Activated naive CD8-positive, alpha-beta T cell treated with anti-CD3 and anti-CD28 coated beads, Interleukin-2, amount 10 ng/mL, durations not matched to agents 7 days and 5 days (primary cell): ENCODE measurements at places on chromosomes 5 and 9. TPM values are rescaled to one million over a fixed set of nuclear protein-coding genes. Genes with fewer than 3 reads are reported as not detected.

GRCh38 chr9:77854258-77854915 is 177.2 kb downstream of the GNAQ start:
- H3K4me3 ChIP-seq = no peak overlapping the region
- peaks cover 7% of the 10 kb centered on the region for H3K4me1 ChIP-seq
- H3K27me3 ChIP-seq = no peaks in the 10 kb centered on the region
- H3K36me3 ChIP-seq = peaks cover 9% of the 10 kb centered on the region
- DNase-seq = no peak
- H3K27ac ChIP-seq = no peak overlapping the region

DNA sequence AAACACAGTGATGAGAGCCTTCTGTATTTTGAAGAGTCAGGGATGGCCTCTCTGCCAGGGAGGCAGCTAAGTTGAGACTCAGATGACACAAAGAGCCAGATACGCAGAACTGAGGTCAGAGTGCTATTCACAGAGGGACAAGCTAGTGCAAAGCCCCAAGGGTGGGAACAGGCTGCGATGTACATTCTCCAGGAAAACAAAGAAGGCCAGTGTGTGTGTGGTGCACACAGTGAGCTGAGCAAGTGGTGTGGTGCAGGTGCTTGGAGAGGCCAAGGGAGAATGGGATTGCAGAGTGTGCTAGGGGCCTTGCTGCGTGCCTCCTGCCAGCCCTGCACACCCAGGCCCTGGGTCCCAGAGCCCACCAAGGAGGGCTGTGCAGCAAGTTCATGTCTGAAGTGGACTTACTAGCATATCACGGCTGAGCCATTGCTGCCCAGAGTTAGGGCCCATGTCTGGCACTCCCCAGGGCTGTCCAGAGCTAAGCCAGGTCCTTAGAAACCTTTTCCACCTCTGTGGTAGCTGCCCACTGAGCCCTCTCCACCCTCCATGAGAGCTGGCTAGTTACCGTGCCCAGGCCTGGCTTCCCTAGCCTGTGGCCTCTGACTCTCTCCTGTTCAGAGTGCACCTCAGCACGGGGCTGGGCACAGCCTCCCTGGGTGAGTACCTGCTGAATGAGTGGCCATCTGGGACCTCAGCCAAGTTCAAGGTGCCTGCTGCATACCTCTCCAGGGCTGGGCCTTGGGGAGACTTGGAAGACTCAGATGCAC is 9.3 kb downstream of the SLC25A48 start:
- peaks cover 6% of the 10 kb centered on the region for H3K27me3 ChIP-seq
- no peak overlapping the region for H3K4me3 ChIP-seq
- DNase-seq = no peak
- H3K36me3 ChIP-seq = no peaks in the 10 kb centered on the region
- H3K4me1 ChIP-seq = no peaks in the 10 kb centered on the region

DNA sequence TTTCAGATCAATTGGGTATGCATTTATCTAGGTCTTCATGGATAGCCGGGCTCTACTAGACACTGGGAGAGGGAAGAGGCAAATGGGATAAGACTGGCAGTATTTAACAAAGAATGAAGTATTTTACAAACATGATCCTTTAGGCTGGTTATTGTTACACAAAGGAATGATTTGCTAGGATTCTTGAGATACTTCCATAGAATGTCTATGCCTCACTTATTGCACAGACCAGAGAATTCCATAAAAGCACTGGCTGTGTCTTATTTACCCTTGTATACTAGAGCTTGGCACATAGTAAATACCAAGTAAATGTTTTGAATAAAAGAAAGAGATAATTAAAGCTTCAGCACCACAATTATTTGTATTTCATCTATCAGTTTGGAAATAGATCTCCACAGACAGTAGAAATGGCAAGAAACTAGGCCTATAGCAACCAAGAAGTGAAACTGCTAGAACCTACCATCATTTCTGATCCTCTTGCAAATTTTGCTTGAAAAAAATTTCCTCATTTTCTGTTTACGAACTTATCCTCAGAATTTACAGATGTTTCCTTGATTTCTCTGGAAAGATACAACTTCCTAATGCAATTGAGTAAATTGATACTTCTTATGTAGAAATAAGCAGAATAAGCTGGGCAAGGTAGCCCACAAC is 3.8 kb downstream of the PDCD1LG2 start:
- no peaks in the 10 kb centered on the region for H3K27me3 ChIP-seq
- DNase-seq = no peak
- H3K4me3 ChIP-seq = no peak overlapping the region
- peaks cover 27% of the 10 kb centered on the region for H3K4me1 ChIP-seq
- no peak overlapping the region for H3K27ac ChIP-seq
- H3K36me3 ChIP-seq = peaks cover 2% of the 10 kb centered on the region

GRCh38 chr5:2818936-2819335 is 67.5 kb upstream of the IRX2 start:
- H3K36me3 ChIP-seq = no peaks in the 10 kb centered on the region
- H3K27me3 ChIP-seq = no peaks in the 10 kb centered on the region
- H3K4me1 ChIP-seq = no peaks in the 10 kb centered on the region
- no peak for DNase-seq
- no peak overlapping the region for H3K27ac ChIP-seq

Gene CARTPT
- total RNA-seq = not detected

Gene PCDHA3
- total RNA-seq = not detected

Gene EPB41L4A
- 0.11 TPM for total RNA-seq
